Urinary bladder (tissue), 4 donors: ENCODE measurements at places on chromosomes 4 and X. TPM values are rescaled to one million over a fixed set of nuclear protein-coding genes. Genes with fewer than 3 reads are reported as not detected.
A peak's percentile ranks its signal among the peaks of the same experiment; 100 is the strongest.

Gene HELQ
- 12.8 TPM for polyA plus RNA-seq

Gene VCX3A
- not detected for polyA plus RNA-seq

Gene SPIN2A
- 0.54 TPM for polyA plus RNA-seq

Gene UGT2B10
- polyA plus RNA-seq, result 0.09 TPM

Gene NSDHL
- polyA plus RNA-seq, result 15.5 TPM

DNA sequence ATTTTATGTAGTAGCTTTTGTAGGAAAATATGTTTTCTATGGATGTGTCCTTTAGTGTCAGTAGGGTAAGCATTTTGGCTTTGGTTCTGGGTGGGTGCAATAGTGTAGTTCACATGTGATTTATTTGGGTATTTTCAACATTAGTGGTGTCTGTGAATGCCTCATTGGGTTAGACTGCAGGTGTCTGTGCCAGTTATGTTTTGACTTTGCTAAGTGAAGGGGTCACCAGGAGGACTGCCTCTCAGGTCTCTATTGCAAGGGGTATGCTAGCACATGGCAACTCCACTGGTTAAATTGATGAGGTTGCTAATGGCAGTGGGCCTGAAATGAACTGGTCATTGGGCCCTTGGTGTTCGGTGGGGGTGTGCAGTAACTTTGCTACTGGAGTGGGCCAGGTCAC is 467.1 kb downstream of the NAF1 start:
- DNase-seq, result no peak

DNA sequence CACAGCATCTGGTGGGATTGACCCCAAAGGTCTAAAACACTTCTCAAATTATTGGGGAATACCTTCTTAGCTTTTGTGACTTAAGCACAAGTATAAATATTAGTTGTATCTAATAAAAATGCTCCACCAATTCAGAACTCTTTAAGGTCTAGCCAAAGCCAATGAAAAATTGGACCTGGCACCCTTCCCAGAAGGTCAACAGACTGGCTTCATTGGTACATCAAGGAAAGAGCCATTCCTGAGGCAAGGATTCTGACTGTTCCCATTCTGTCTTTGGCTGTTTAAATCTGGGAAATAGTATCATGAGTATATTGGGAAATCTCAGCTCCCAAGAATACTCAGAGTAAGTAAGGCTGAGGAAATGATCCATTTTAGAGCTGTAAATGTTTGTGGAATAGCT is 153.0 kb upstream of the TRPC5 start:
- no peak for DNase-seq

GRCh38 chrX:44889824-44890223 is 16.8 kb downstream of the KDM6A start:
- DNase-seq, result no peak

- DNase-seq, result peak; percentile 10
Observed at GRCh38 chrX:55489314-55490009, at the start of gene USP51. TSS of gene USP51 (minus strand) at chrX:55489848. CDS start at chrX:55488939, 909 bp downstream.

GRCh38 chr4:105990933-105991332 is 95.7 kb downstream of the NPNT start:
- no peak for DNase-seq

DNA sequence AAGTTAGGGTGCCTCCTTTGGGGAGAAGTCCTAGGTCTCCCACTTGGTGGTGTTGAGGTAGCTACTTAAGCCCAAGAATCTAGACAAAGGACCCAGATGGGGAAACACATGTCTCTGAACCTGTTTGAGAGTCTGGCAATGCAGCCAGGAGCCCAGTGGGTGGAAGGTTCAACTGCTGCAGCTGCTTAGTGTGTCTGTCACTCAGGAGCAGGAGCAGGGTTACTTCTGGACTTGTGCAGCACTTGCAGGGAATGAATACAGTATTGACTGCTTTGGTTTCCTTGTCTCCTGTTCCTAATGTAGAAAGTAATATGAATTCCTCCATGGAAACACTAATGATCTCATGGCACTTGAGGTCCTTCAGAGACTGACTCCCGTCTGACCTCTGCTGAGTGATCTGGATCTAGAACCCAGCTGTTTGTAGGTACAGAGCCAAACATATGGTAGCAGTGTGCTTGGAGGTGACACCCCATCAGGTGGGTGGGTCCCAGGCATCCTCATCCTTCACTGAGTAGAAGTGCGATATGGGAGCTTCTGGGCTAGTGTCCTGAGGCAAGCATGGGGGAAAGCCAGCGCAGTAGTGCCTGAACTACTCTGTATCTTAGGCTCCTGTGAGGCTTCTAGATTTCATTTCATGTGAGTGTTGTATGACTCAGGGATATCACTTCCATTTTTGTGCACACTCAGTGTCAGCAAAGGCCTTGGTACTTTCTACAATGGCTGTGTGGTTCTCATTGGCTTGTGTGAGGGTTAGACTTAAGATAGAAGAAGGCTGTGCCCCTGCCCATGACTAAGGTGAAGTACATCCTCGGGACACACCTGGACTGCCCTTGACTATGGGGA is 85.0 kb upstream of the WDR1 start:
- no peak for DNase-seq

DNA sequence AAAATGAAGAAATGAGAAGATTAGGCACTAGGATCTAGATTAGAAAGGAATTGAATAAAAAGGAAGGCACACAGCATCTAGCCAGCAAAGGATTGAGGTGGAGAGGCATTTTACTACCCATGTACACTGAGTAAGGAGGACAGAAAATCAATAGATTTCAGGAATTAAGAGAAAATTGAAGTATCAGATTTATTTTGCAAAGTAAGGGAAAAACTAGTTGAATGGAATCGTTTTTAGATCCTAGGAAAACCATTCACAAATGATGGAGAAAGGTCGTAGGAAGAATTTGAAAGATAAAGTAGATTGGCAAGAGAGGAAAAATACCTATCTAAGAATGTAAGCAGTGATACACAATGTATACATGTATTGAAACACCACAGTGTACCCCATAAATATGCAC is 31.3 kb downstream of the ENOPH1 start:
- DNase-seq, result no peak

DNA sequence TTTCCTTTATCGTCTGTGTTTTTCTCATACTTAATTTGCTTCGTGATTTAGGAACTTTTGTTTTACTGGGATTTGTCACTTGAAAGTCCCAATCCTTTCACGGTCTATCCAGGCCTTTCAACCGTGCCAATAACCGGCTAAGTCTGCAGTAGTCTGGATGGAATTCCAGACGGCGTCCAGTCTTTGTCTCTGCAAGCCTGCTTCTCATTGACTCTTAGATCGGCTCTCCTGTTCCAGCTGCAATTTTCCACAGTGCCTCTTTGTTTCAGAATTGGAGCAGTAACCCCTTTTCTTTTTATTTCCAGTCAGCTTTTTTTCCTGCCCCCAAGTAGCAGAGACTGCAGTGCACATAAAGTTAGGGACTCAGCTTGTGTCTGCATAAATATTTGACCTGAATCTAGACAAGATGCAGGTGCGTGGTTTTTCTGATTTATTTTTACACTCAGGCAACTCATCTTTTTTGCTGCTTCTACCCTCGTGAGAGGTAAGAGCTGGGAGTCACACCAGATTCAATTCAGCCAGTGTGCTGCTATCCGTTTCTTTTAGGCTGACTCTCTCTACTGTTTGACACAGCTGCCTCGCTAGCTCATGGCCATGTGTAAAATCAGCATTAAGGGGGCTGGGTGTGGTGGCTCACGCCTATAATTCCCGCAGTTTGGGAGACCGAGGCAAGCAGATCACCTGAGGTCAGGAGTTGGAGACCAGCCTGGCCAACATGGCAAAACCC is 37.4 kb upstream of the DHRSX start:
- DNase-seq, result no peak

DNA sequence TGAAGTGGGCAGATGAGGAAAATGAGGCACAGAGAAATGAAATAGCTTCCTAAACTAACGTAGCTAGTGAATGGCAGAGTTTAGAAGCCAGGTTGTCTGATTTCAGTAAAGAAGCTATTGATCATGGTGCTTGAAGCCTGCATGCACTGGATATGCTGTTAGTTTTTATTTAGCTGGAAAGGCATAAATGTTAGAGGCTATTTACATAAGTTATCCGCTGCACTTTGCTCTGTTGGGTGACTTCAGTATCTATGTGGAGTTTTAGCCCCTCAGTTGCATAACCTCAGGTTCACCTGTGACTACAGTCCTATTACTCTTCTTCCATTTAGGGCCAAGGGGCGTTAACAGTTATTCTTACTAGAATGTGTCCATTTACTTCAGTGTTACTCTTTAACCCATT is 522.4 kb upstream of the RPS6KA3 start:
- DNase-seq, result no peak

DNA sequence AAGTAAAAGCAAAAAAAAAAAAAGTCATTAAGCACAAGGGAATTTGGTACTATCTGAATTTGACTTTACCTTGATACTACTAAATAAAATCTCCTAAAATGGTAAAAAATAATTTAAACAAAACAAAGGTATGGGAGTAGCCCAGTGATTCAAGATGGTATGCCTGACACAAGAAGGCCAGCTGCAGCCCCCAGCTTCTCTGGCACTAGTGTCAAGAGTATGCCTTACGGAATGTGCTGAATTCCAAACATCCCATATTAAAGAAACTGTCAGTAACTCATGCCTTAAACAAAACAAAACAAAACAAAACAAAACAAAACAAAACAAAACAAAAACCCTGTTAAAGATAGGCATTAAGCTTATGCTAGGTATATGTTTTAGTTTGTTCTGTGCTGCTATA is 80.8 kb downstream of the RASL11B start:
- DNase-seq, result no peak

DNA sequence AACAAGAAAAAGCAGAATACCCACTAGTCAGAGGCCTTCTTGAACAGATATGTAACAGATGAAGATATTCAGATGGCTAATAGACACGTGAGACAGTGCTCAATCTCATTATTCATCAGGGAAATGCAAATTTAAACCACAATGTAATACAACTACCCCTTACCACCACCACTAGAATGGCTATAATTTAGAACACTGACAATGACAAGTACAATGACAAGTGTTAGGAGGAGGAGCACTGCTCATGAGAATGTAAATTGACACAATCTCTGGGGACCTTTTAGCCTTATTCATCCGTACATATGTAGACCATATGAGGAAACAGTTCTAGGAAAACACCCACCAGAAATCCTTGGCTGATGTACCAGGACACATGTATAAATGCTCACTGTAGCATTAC is 13.1 kb downstream of the ZNF81 start:
- no peak for DNase-seq

DNA sequence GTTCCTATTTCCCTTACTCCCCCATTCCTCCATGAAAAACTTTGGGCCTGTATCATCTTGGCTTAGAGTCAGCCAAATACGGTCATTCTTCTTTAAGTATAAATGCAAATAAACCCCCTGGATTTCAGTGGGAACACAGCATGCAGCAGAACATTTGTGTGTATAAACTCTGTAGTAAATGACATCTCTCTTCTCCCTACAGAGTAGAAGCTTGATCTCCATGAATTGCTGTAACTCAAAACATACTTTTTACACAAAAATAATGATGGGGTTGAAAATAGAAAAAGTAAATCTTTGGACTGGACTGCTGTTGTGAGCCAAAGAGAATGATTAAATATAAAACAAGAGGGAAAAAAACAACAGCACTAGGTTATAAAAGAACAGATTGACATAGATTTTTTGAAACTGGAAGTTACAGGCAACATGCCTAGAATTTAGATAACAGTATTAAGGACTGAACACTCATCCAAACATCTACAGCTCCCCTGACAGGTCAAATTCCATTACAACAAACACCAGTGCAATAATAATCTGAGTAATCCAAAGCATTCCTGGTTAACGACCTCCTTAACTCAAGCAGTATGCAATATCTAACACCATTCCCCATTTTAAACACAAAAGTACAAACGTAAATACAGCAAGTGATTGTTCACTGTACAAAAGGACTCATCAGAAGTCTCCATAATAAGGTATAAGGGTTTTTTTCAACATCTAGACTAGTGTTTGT is 30.7 kb downstream of the TSPAN5 start:
- peak; percentile 45 for DNase-seq

DNA sequence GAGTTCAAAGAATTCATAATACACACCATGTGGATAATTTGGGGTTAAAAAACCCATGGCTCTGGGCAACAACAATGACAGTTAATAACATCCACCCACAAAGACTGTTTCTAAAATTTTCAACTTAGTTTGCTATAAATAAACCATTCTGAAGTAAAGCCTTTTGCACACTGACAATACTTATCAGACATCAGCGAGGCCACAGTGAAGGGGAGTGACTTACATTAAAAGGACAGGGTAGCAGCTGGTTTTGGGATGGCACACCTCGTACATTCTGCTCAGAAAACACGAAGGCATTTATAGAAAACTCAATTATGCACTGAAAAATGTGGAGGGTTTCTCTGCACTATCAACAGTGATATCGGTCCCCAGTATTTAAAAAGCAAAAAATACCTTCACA is 4.9 kb upstream of the ASB11 start:
- DNase-seq, result no peak

GRCh38 chrX:18649498-18649951 is 22.4 kb downstream of the RS1 start:
- no peak for DNase-seq

DNA sequence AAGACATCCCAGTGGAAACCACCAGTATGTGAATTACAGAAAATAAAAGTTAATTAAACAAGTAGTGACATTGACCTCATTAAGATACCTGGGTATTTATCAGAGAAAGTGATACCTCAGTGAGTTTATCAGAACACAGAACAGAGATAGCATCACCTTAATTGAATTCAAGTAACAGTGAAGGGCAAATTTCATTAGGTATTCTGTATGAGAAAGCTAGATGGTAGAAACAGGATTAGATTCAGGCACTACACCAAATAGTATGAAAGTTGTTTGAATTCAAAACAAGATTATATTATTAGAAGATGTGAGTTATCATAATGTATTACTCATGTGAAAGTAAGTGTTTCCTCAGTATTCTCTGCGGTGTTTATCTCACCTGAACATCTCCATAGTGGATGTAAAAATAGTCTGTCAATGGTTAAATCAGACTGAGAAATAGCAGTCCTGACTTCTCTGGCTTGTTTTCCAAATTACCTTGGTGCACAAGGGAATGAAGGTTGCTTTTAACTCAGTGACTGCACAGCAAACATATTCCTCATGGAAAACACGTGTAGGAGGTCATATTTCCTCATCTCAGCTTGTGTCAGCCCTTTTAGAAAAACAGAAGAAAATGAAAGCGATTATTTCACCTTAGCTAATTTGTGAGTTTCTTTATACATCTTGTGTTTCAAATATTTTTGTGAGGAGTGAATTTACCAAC is 79.9 kb upstream of the PCDH18 start:
- DNase-seq, result no peak

- no peak for DNase-seq
Observed at GRCh38 chrX:2872671-2873277, 44.0 kb downstream of the GYG2 start.

GRCh38 chr4:40190019-40190418 is 6.8 kb upstream of the RHOH start:
- DNase-seq, result no peak

- DNase-seq, result no peak
Observed at GRCh38 chr4:126404549-126404948, 1089.8 kb downstream of the FAT4 start.

DNA sequence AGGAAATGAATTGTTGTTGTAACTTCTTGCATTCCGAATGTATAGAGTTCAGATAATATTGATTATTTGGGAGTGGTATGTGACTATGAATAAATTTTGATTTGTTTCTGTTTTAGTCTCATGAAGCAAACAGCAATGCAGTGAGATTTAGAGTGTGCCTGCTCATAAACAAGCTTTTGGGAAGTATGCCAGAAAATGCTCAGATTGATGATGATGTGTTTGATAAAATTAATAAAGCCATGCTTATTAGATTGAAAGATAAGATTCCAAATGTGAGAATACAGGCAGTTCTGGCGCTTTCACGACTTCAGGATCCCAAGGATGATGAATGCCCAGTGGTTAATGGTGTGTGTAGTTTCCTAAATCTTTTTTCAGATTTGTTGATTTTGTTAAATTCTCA is 2.0 kb downstream of the NCAPG start:
- no peak for DNase-seq
